Stimulated activated CD4-positive, alpha-beta T cell treated with anti-CD3 and anti-CD28 coated beads, Interleukin-2, amount 100 ng/mL, for 4 hours (primary cell): ENCODE measurements at places on chromosomes 7 and 10.

GRCh38 chr7:135151533-135151932 is 3.7 kb downstream of the TMEM140 start:
- no peak for DNase-seq

- DNase-seq: no peak
Measured at GRCh38 chr10:19919671-19920070, 103.4 kb downstream of the PLXDC2 start.

- DNase-seq: no peak
Measured at GRCh38 chr10:101364721-101365120, 10.8 kb downstream of the BTRC start.

DNA sequence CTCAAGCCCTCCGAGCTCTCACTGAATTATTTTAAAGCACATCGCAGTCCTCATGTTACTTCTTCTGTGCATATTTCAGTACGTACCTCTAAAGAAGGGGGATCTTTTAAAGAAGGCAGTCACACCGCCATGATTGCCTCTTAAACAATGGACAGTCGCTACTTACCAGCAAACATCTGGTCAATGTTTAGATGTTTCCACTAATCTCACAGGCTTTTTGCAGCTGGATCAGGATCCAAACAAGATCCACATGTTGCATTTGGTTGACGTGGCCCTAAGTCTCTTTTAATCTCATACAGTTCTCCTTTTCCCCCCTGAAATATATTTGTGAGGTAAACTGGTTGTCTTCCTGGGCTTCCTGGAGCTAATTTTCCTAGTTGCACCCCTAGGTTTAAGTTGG is 50.0 kb downstream of the PRF1 start:
- DNase-seq: no peak

GRCh38 chr7:80851896-80852476 is 66.9 kb downstream of the SEMA3C start:
- DNase-seq: no peak
